ENCODE measurements at places on chromosomes 3 and 15.

DNA sequence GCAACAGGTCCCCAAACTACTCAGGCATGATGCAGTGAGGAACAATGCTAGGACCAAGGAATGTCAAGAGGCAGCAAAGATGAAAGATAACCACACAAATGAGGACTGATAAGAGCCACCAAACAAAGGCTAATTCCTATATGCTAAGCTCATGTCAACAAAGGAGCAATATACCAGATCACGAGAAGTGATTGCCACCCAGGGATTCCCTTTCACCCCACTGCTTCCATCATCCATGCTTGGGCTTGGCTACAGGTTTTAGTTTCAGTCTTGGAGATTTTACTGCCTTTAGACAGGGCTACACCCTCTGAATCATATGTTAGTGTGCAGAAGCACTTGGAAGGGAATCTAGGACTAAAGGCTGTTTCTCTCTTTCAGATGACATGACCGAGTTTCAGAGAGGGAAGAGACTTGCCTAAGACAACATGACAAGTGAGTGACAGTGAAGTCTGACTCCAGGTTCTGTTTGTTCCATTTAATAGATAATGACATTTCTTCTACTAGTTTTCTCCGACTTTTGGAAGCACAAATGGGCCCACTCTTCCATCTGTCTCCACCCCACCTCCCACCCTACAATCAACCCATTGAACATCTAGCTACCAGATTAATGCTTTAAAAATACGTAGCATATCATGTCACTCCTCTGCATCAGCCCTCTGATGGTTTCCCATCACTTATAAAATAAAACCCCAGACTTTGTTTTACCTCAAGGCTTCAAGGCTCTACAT, 173.5 kb upstream of the LRRN1 start:
- no peak overlapping the region for H3K27ac ChIP-seq
- no peak for DNase-seq
- no peak overlapping the region for H3K4me3 ChIP-seq

- H3K36me3 ChIP-seq = no peaks in the 10 kb centered on the region
- H3K27me3 ChIP-seq = no peaks in the 10 kb centered on the region
- H3K27ac ChIP-seq = no peak overlapping the region
- no peaks in the 10 kb centered on the region for H3K4me1 ChIP-seq
- H3K4me3 ChIP-seq = no peak overlapping the region
These were observed 36.0 kb upstream of the SKIL start for GRCh38 chr3:170321321-170322034.

GRCh38 chr15:64521726-64522164, 61.4 kb downstream of the ZNF609 start:
- peaks cover 8% of the 10 kb centered on the region for H3K4me1 ChIP-seq
- no peaks in the 10 kb centered on the region for H3K27me3 ChIP-seq
- no peaks in the 10 kb centered on the region for H3K36me3 ChIP-seq
- H3K27ac ChIP-seq = no peak overlapping the region
- DNase-seq = no peak

DNA sequence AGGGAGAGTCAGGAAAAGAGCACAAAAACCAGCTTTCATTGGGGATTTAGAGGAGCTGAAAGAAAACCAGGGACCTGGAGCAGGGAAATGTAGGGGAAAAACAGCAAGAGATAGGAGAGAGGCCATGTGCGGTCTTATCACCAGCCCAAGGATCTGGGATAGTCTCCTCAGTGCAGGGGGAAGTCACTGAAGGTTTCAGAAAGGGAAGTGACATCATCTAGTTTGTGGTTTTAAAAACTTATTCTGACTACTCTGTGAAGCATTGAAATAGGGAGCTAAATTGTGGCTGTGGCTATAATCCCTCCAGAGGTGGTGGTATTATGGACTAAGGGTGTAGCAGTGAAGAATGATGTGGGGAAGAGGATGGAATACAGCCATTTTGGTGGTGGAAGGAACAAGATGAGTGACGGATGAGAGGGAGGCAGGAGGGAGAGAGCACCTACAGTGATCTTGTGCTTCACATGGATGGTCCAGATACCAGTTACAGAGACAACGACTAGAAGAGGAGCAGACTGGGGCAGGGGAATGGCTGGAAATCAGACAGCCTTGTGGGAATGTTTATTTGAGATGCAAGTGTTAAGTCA, 72.7 kb downstream of the HMG20A start:
- DNase-seq = no peak
- no peaks in the 10 kb centered on the region for H3K36me3 ChIP-seq
- H3K4me3 ChIP-seq = no peak overlapping the region
- no peaks in the 10 kb centered on the region for H3K27me3 ChIP-seq
- no peak overlapping the region for H3K27ac ChIP-seq
- H3K4me1 ChIP-seq = peaks cover 16% of the 10 kb centered on the region

- no peak for DNase-seq
- no peaks in the 10 kb centered on the region for H3K36me3 ChIP-seq
- H3K4me1 ChIP-seq = no peaks in the 10 kb centered on the region
- H3K4me3 ChIP-seq = no peak overlapping the region
- no peak overlapping the region for H3K27ac ChIP-seq
- H3K27me3 ChIP-seq = no peaks in the 10 kb centered on the region
These were observed 379.1 kb downstream of the MCTP2 start for GRCh38 chr15:94610485-94610884.

- no peak overlapping the region for H3K4me3 ChIP-seq
- H3K4me1 ChIP-seq = no peaks in the 10 kb centered on the region
- no peak overlapping the region for H3K27ac ChIP-seq
- no peaks in the 10 kb centered on the region for H3K27me3 ChIP-seq
- H3K36me3 ChIP-seq = no peaks in the 10 kb centered on the region
These were observed 594.0 kb upstream of the UBE2E2 start for GRCh38 chr3:22609139-22609538.

DNA sequence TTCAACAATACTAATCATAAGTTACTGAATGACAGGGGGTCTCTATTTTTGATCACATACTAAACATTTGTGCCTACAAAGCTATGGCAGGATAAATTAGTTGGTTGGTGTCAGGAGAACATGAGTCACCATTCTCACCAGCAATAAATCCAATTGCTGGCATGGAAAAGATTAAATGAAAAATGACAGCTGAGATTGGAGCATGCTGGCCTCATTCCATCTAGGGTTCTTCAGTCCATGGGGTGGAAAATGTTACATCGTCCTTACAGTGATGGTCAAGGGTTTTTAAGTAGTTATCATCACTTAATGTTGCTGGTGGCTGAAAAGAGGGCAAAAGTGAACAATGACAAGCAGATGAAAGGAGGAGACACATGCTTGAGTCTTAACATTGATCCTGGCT, 180.1 kb upstream of the BCL6 start:
- H3K27ac ChIP-seq = no peak overlapping the region
- no peak overlapping the region for H3K4me3 ChIP-seq
- no peak for DNase-seq
- no peaks in the 10 kb centered on the region for H3K36me3 ChIP-seq
- H3K4me1 ChIP-seq = no peaks in the 10 kb centered on the region
- no peaks in the 10 kb centered on the region for H3K27me3 ChIP-seq

DNA sequence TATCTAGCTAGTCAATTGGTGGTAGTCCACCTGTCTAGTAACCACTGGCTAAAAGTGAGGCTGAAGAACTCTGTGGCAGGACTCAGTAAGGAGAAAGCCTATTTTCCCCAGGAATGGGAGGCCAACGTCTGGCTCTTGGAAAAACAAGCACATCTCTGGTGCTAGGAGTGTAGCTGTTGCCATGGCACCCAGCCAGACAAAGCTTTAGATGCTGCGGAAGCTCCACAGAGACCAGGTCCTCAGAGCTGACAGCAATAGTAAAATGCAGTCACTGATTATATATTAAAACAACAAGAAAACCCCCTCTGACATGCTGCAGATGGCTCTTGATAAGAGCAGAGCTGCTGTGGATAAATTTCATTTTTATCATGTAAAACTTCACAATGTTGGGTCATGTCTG, 124.9 kb upstream of the STRIT1 start:
- no peaks in the 10 kb centered on the region for H3K4me1 ChIP-seq
- no peaks in the 10 kb centered on the region for H3K27me3 ChIP-seq
- no peak overlapping the region for H3K4me3 ChIP-seq
- no peak overlapping the region for H3K27ac ChIP-seq

- DNase-seq = no peak
- H3K36me3 ChIP-seq = peaks cover 11% of the 10 kb centered on the region
- peaks cover 23% of the 10 kb centered on the region for H3K4me1 ChIP-seq
- no peaks in the 10 kb centered on the region for H3K27me3 ChIP-seq
These were observed 538.2 kb downstream of the FOXP1 start for GRCh38 chr3:71045212-71045916.

- no peaks in the 10 kb centered on the region for H3K36me3 ChIP-seq
- H3K27ac ChIP-seq = no peak overlapping the region
These were observed 1.8 kb upstream of the NAALADL2 start for GRCh38 chr3:174857301-174857700.

DNA sequence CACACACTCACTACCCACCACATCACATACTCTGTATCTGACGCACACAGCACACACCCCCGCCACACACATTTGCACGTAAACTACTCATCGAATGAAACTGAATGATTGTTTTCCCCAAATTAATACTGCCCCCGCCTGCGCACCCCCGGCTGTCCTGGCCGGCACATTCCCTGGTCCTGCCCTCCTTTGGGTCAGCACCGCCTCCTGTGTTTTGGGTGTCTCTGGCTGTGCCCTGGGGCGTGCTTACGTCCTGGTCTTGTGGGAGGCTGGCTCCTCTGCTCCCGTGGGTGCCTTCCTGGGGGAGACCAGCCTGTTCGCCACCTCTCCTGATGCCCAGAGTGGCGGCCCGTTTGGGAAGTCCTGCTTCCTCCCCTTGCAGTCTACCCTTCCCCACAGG, 30.2 kb downstream of the APBA2 start:
- DNase-seq = no peak
- no peaks in the 10 kb centered on the region for H3K27me3 ChIP-seq
- H3K27ac ChIP-seq = no peak overlapping the region
- no peak overlapping the region for H3K4me3 ChIP-seq
